CD4-positive, CD25-positive, alpha-beta regulatory T cell (primary cell): ENCODE measurements at places on chromosomes 13 and 19. TPM values are rescaled to one million over a fixed set of nuclear protein-coding genes. Genes with fewer than 3 reads are reported as not detected.

GRCh38 chr13:66113882-66114526 lies 1116.1 kb downstream of the PCDH9 start:
- no peaks in the 10 kb centered on the region for H3K27me3 ChIP-seq
- H3K27ac ChIP-seq: no peak overlapping the region
- no peaks in the 10 kb centered on the region for H3K4me1 ChIP-seq
- H3K4me3 ChIP-seq: no peak overlapping the region
- H3K36me3 ChIP-seq: no peaks in the 10 kb centered on the region

DNA sequence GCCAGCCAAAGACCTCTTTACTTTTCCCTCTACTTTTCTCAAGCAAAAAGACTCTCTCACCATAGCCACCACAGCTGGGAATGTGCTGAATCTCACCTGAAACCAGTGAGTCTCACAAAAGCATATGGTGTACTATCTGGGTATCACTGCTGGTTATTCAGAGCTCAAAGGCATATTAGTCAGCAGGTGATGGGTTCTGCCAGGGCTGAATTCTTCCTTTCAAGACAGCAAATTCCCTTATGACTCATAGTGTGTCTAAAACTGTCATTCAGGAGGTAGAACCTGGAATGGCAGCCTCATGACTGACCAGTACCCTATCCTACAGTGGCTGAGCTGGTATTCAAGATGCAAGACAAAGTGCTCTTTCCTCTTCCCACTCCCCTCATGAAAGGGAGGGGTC lies 2859.1 kb downstream of the PCDH9 start:
- no peaks in the 10 kb centered on the region for H3K4me1 ChIP-seq
- H3K4me3 ChIP-seq: no peak overlapping the region
- no peak overlapping the region for H3K27ac ChIP-seq

GRCh38 chr13:45544520-45544919 lies 71.0 kb downstream of the ERICH6B start:
- H3K4me3 ChIP-seq: no peak overlapping the region
- no peaks in the 10 kb centered on the region for H3K36me3 ChIP-seq
- no peaks in the 10 kb centered on the region for H3K4me1 ChIP-seq
- peaks cover 2% of the 10 kb centered on the region for H3K27me3 ChIP-seq

SPACA4 gene
- not detected for total RNA-seq

IGSF23 gene
- not detected for total RNA-seq

AP1M2 gene
- total RNA-seq: not detected

GRCh38 chr19:8028951-8029491 lies 23.5 kb upstream of the CCL25 start:
- H3K4me3 ChIP-seq: no peak overlapping the region
- H3K27me3 ChIP-seq: no peaks in the 10 kb centered on the region
- no peak overlapping the region for H3K27ac ChIP-seq
- H3K36me3 ChIP-seq: no peaks in the 10 kb centered on the region
- no peaks in the 10 kb centered on the region for H3K4me1 ChIP-seq

LYPD5 gene
- total RNA-seq: not detected

ZNF69 gene
- total RNA-seq: 2.0 TPM

MAST1 gene
- 0.94 TPM for total RNA-seq

SOX1 gene
- total RNA-seq: not detected

DNA sequence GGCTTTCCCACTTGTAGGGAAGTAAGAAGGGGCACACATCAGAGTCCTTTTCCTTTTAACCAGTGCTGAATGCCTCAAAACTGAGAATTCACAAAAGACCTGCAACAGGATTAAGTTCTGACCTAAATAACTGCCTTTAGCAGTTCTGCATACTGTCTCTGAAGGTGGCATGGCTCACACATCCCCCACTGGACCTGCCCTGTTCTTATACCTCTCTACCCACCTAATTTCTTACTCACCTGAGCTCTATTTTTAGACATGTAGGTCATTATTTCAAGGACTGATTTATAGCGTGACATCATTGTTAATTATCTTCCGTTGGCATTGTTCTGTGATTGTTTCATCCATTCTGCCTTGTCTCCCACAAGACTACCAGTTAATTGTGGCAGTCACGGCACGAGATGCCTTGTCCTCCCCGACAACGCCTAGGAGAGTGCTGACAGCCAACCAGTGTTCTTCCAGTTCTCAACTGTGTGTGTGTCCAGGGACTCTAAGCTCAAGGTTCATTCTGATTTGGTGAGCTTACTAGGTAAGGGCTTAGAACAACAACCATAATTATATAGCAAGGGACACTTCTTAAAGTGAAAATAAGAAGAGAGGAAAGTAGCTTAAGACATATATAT lies 27.1 kb upstream of the UBL3 start:
- H3K4me1 ChIP-seq: no peaks in the 10 kb centered on the region
- peaks cover 25% of the 10 kb centered on the region for H3K27me3 ChIP-seq
- DNase-seq: no peak

GRCh38 chr13:22874839-22875238 lies 305.9 kb upstream of the SGCG start:
- no peaks in the 10 kb centered on the region for H3K4me1 ChIP-seq
- DNase-seq: no peak
- no peaks in the 10 kb centered on the region for H3K27me3 ChIP-seq

DNA sequence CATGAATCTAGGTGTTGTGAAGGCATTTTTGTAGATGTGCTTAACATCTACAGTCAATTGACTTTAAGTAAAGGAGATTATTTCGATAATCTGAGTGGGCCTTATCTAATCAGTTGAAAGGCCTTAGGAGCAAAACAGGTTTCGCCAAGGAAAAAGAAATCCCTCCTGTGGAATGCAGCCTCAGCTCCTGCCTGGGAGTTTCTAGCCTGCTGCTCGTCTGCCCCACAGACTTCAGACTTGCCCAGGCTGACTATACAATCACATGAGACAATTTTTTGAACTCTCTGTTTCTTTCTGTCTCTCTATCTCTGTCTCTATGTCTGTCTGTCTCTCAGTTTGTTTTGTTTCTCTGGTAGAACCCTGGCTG lies 312.5 kb downstream of the OLFM4 start:
- H3K36me3 ChIP-seq: no peaks in the 10 kb centered on the region
- DNase-seq: no peak
- H3K27me3 ChIP-seq: no peaks in the 10 kb centered on the region
- no peaks in the 10 kb centered on the region for H3K4me1 ChIP-seq

- no peak overlapping the region for H3K27ac ChIP-seq
- no peaks in the 10 kb centered on the region for H3K27me3 ChIP-seq
- H3K4me3 ChIP-seq: no peak overlapping the region
- no peaks in the 10 kb centered on the region for H3K36me3 ChIP-seq
Observed at GRCh38 chr19:1318678-1319471, 33.2 kb downstream of the EFNA2 start.

- H3K27me3 ChIP-seq: no peaks in the 10 kb centered on the region
- H3K4me3 ChIP-seq: no peak overlapping the region
Observed at GRCh38 chr13:108780706-108781105, 151.3 kb downstream of the MYO16 start.

GRCh38 chr13:53447456-53447855 lies 418.8 kb downstream of the OLFM4 start:
- H3K4me3 ChIP-seq: no peak overlapping the region
- H3K27ac ChIP-seq: no peak overlapping the region
- no peaks in the 10 kb centered on the region for H3K4me1 ChIP-seq
- H3K27me3 ChIP-seq: no peaks in the 10 kb centered on the region

DNA sequence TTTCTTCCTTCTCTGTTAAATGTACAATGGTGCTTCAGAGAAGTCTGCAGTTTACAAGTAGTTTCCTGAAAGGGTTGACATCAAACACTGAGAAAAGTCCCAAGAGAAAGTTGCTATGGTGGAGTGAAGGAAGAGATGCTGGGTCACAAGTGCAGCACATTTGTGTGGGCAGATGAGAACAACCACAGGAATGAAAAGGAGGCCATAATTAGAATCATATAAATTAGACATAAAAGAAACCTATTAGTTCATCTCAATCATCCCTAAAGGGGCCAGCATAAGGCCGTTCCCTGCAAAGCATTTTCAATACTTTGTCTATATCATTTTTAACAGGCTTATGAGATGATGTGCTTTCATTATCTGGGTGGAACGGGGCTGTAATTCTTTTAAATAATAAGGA lies 359.2 kb downstream of the IRS2 start:
- H3K4me3 ChIP-seq: no peak overlapping the region
- no peak overlapping the region for H3K27ac ChIP-seq
- H3K36me3 ChIP-seq: no peaks in the 10 kb centered on the region
- H3K27me3 ChIP-seq: peaks cover 3% of the 10 kb centered on the region

DNA sequence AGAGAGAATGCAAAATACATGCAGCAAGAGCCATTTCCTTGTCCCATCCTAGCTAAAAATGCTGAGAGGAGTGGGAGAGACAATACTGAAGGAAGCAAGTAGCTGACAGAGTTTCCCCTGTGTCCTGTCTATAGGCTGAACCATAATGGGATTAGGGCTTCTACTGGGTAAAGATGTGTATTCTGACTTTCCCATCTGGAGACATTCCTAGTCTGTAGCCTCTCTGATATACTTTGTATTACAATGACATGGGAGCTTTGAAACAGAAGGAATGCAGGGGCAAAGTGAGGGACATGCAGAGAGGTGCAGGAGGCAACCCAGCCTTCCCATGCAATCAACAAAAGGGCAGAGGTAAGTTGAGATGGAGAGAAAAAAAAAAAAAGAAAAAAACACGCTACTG lies 10.5 kb upstream of the GPC6 start:
- no peak for DNase-seq
- no peaks in the 10 kb centered on the region for H3K4me1 ChIP-seq
- no peak overlapping the region for H3K27ac ChIP-seq
- H3K36me3 ChIP-seq: no peaks in the 10 kb centered on the region

GRCh38 chr19:1206150-1206863 lies 729 bp downstream of the STK11 start:
- H3K27ac ChIP-seq: peak overlapping the region; percentile 74
- peaks cover 3% of the 10 kb centered on the region for H3K36me3 ChIP-seq
- no peak for DNase-seq

DNA sequence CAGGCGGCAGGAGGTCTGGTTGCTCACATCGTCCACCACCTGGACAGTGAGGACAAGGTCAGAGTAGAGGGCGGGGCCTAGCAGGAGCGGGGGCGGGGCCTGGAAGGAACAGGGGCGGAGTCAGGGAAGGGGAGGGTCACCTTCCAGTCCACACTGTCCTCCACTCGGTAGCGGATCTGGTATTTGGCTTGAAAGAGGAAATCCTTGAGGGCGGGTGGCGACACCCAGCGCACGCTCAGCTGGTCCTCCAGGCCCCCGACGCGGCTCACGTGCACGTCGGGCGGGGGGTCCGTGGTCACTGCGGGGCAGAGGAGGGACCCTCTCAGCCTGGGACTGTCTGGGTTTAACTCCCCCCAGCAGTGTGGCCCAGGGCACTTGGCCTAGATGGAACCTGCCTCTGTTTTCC lies 8.2 kb downstream of the REX1BD start:
- H3K27ac ChIP-seq: no peak overlapping the region
- H3K4me3 ChIP-seq: no peak overlapping the region
- H3K4me1 ChIP-seq: peaks cover 15% of the 10 kb centered on the region
- no peaks in the 10 kb centered on the region for H3K36me3 ChIP-seq
- DNase-seq: no peak

GRCh38 chr13:34208336-34208735 lies 390.4 kb downstream of the RFC3 start:
- no peaks in the 10 kb centered on the region for H3K36me3 ChIP-seq
- H3K4me1 ChIP-seq: no peaks in the 10 kb centered on the region
- DNase-seq: no peak
- no peak overlapping the region for H3K4me3 ChIP-seq
- H3K27me3 ChIP-seq: no peaks in the 10 kb centered on the region

- no peak for DNase-seq
- H3K4me3 ChIP-seq: no peak overlapping the region
- H3K27ac ChIP-seq: no peak overlapping the region
- H3K27me3 ChIP-seq: peaks cover 3% of the 10 kb centered on the region
- no peaks in the 10 kb centered on the region for H3K36me3 ChIP-seq
- H3K4me1 ChIP-seq: peaks cover 18% of the 10 kb centered on the region
Observed at GRCh38 chr19:33306191-33306590, 3.9 kb upstream of the CEBPA start.

SEMA6B gene
- total RNA-seq: not detected

GRCh38 chr13:48828962-48829411 lies 146.7 kb upstream of the FNDC3A start:
- no peak overlapping the region for H3K27ac ChIP-seq
- no peaks in the 10 kb centered on the region for H3K27me3 ChIP-seq
- DNase-seq: no peak

DNA sequence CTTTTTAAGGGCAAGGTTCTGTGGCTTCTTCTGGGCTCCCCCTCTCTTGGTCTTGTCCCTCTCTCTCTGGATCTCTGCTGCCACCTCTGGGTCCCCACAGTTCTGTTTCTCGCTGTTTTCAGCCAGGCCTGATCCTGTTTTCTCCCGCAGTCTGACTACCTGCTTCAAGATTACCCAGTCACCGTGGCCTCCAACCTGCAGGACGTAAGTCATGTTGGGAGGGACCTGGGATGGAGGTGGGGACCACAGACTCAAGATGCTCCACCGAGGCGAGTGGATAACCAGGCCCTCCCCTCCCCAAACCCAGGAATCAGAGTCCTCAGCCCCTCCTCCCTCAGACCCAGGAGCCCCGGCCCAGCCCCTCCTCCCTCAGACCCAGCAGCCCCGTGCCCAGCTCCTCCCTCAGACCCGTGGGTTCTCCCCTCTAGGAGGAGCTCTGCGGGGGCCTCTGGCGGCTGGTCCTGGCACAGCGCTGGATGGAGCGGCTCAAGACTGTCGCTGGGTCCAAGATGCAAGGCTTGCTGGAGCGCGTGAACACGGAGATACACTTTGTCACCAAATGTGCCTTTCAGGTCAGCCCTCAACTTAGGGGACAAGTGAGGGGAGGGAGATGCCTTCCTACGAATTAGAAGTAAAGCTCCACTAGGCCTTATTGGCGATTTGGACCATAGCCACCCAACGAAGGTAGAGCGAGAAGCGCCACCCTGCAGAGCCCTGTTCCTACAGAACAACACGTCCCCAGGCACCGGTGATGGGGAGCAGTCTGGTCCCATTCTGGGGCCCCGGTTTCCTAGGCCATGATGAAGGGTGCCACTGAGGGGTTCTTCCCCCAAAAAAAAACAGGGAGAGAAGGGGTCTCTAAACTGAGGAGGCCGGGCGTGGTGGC lies 2.2 kb downstream of the FLT3LG start:
- peak overlapping the region; percentile 95 for H3K4me3 ChIP-seq
- H3K4me1 ChIP-seq: peaks cover 69% of the 10 kb centered on the region
- DNase-seq: peak; percentile 81

GRCh38 chr13:104450006-104450405 lies 1383.8 kb upstream of the SLC10A2 start:
- H3K4me1 ChIP-seq: no peaks in the 10 kb centered on the region
- no peak for DNase-seq
- no peak overlapping the region for H3K27ac ChIP-seq

DNA sequence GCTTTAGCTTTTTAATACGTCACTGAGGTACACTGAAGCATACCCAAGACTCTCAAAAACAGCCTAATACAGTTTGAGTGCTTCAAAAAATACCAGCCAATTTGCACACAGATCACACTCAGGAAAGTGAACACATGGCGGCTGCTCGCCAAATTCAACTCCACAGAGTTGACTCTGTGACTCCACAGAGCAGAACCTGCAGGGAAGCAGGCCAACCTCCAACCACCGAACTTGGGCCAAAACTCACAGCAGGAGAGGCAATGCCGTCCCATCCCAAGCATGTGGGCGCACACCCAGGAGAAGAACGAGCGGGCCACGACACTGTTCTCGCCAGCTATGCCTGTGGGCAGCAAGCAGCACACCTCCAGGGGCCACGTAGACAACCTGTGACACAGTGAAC lies 21.1 kb downstream of the ELL start:
- peaks cover 52% of the 10 kb centered on the region for H3K4me1 ChIP-seq
- no peaks in the 10 kb centered on the region for H3K27me3 ChIP-seq
- H3K36me3 ChIP-seq: no peaks in the 10 kb centered on the region
- no peak for DNase-seq

ZNF471 gene
- total RNA-seq: 0.62 TPM
